ENCODE measurements at places on chromosomes 13 and 19.
A peak's percentile ranks its signal among the peaks of the same experiment; 100 is the strongest.

DNA sequence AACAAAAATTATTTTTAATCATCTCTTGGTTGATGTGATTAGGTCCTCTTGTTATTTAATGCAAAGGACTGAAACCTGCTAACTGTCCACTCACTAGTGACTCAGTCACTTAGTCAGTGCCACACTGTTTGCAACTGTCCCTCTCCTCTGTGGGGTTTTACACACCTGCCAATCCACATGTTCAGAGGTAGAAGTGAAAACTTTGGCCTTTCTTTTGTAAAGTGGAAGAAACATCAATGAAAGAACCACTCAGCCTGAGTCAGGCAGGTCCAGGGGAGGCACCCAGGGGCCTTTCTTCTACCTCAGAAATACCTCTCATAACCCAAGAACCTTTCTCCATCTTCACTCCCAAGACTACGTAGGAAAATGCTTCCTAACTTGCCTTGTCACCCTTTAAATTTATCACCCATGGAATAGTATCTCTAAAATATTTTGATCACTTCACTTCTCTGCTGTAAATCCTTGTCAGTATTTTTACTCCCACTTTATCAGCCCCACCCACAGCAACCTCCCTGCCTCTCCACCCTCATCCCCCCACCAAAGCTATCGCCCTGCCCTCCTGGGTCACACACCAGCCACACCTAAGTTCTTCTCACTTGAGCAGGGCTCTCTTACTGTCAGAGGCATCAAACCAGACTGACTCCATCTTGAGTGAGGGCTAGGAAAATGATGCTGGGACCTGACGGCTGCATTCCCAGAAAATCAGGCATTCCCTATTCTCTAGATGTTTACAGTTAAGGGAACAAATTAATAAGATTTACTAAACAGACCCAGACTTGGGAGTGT, 29.6 kb upstream of the EEF1AKMT1 start:
- no peak for DNase-seq

DNA sequence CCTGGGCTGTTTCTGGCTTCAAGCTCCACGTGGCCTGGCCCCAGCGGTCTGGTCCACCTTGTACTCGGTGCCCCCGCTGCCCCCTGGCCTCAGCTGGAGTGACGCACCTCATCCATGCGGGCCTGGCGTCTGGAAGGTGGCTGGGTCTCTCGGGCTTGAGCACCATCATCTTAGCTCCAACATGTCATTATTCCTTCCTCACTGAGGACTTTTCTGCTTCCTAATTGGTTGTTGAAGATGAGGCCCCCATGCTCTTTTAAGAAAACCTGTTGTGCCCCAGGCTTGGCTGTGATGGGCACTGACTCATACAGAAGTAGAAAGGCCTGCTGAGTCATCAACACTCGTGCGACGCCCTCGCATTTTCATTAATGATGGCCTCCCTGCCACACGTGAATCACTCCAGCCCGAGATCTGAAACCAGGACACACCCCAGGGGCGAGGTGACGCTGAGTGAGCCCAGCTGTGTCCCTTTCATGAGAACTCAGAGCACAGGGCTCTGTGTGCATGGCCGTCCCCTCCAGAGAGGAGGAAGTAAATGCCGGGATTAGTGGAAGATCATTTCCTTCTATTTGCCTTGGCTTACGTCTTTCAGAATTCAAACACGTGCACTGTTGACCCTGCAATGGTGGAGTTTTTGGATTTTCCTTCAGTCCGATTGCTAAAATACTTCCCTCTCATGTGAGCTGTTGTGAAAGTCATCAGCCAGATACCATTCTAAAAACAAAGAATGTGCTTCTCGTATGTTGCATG, 14.0 kb upstream of the GJA3 start:
- peak; percentile 66 for DNase-seq

GRCh38 chr13:65330691-65331090, 1899.4 kb downstream of the PCDH9 start:
- DNase-seq: no peak

GRCh38 chr19:9115307-9115813, at the start of gene OR7G1:
OR7G1 (minus strand) TSS chr19:9115763; CDS start chr19:9115763, 0 bp downstream.
- DNase-seq: no peak

Measured in T-helper 1 cell (primary cell).